ENCODE measurements at places on chromosomes 4 and X.
A peak's percentile ranks its signal among the peaks of the same experiment; 100 is the strongest.

DNA sequence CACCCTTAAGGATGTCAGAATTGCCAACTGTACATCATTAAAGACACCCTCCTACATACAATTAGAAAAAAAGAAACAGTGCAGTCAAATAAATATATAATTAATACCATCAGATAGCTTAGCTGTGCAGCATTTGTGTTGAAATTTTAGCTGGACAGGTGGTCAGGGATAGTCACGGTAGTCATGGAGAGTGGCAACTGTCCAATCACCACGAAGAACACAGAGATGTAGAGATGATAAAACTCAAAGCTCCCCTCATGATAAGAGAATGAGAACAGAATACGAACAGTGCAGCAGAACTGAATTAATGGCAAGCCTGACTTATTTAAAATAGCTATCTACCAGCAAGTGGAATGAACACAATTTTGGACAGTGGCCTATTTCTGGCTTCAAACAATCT is 27.2 kb downstream of the SLC39A8 start:
- no peak for DNase-seq

DNA sequence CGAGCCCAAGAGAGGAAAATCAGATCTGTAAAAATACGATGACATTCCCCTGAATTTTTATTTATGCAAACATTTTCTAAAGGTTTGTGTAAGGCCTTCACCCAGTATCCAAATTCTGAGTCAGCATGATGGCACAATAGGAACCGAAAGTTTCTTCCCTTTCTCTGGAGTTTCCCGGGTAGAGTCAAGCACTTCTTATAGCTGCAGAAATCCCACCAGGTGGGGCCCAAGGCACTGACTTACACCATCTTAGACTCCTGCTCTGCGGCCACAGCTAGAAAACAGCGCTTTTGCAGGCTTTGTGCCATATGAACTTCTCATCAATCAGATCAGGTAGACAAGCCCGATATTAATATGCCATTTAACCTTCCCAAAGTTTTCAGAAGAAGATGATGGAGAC is 13.4 kb downstream of the LEF1 start:
- DNase-seq = no peak

DNA sequence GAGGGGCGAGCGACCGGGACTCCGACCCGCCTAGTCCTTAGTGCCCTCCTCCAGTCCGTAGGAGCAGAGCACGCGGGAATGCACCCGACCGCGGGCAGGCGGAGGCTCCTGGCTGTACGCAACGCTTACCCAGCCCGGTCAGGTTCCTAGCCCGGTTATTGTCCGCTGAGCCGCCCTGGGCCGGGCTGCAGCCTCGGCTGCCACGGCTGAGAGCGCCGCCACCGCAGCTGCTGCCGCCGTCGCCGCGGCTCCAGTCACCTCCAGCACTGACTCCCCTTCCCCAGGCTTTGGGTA is at the start of gene AMER1:
AMER1 (minus strand) TSS at position 268 of the 294 bp plus-strand sequence. CDS start 12,422 bp downstream, outside the sequence.
- peak; percentile 72 for DNase-seq

GRCh38 chrX:111445485-111445884 is 33.5 kb upstream of the DCX start:
- peak; percentile 66 for DNase-seq

GRCh38 chr4:106497271-106497670 is 128.7 kb upstream of the GIMD1 start:
- DNase-seq = peak; percentile 44

Measured in adipocyte (in vitro differentiated cells).